ENCODE measurements at places on chromosomes 16 and 17.
A peak's percentile ranks its signal among the peaks of the same experiment; 100 is the strongest.

- no peak for DNase-seq
Measured at GRCh38 chr17:65587534-65588180, 26.2 kb upstream of the AXIN2 start.

DNA sequence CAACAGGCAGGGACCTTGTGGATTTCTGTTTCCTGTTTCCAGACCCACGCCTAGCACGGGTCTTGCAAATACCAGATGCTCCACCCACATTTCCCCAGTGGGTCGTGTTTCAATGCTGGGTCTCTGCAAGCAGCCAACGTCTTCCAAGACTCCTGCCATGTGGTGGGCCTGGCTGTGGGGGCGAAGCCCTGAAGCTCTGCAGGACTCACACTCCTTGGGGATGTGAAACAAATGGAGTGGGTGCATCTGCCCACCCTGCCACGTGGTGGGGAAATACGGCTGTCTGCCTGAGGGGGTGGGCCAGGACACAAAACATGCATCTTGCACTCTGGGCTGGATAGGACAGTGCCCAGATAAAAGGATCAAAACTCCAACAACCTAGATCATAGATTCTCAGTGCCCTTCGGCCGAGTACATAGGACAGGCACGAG lies 32.6 kb downstream of the FA2H start:
- no peak for DNase-seq

DNA sequence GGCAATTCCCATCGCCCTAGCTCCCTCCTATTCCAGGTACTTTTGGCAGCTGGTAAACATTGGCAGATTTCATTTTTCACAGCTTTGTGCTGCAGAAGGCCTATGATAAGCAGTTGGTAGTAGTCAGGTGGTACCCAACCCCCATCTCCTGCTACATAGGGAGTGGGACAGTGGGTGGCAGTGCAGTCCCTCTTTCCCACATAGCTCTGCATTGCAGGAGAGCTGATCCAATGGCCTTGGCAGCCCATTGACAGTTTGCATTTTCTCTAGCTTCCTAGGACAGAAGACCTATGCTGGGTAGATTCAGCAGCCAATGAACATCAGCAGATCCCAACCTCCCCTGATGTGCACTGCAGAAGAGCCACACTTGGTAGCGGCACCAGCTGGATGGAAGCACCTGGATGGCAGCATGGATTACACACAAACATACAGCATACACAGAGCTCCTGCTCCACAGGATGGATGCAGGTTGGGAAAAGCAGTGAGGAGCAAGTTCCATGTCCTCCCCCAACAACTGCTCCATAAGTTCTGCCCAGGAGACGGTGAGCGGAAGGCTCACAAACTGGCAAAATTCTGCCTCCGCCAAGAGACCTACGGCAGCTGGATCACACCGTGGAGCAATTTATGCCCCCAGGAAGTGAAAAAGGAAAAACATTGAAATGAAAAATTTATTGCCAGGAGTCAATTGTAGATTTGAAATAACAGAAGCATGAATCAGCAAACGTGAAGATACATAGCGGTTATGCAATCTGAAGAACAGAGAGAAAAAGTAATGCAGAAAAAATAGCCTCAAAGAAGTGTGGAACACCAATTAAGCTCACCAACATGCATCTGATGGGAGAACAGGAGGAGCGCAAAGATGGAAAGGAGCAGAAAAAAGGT lies 95.7 kb downstream of the CACNG1 start:
- DNase-seq, result no peak

DNA sequence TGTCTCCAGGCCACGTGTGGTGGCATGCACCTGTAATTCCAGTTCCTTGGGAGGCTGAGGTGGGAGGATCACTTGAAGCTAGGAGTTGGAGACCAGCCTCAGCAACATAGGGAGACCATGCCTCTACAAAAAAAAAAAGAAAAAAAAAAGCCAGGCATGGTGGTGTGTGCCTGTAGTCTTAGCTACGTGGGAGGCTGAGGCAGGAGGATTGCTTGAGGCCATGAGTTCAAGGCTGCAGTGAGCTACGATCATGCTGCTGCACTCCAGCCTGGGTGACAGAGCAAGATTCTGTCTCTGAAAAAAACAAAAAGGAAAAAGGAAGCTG lies 103.9 kb downstream of the CMIP start:
- no peak for DNase-seq

GRCh38 chr16:4663777-4664465 lies 29.4 kb upstream of the NUDT16L1 start:
- no peak for DNase-seq

DNA sequence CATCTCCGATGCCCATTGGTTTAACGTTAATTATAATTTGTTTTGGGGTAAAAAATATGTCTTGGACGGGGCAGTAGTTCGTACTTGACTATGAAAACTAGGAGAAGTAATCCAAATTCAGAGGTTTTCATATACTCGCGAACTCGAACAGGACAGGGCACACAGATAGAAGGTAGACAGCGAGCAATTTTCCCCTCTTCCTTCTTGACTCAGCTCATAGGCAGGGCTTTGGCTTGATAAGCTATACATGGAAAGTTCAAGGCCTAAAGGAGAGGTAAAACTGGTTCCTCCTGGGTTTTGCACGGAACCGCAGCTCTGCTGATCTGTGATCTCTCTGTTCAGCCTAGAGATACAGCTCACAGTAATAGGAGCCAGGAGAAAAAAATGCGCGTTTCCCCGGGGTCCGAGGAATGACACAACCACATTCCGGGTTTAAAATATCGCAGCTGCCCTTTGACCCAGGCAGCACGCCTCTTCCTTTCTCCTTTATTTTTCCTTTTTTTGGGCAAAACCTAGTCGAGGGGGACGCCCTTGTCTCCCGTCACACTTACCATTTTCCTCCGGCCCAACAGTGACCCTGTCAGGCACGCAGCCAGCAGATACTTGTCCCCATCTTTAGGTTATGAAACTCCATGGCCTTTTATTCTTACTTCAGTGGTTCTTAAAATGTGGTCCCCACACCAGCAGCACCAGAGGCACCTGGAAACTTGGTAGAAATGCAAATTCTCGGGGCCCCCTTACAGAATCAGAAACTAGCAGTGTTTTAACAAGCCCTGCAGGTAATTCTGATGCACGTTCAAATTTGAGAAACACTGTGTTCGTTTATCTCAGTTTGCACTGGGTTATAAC lies 1.7 kb upstream of the LASP1 start:
- peak; percentile 31 for DNase-seq

GRCh38 chr16:9136596-9136995 lies 45.2 kb downstream of the HAPSTR1 start:
- no peak for DNase-seq

GRCh38 chr17:35372846-35373533 lies 431 bp downstream of the SLFN11 start:
- DNase-seq, result no peak

- DNase-seq, result no peak
Measured at GRCh38 chr17:158379-158778, 21.0 kb downstream of the SCGB1C2 start.

GRCh38 chr16:26729951-26730541 lies 336.7 kb upstream of the C16orf82 start:
- DNase-seq, result no peak

GRCh38 chr16:28897826-28898225 lies 19.5 kb downstream of the ATP2A1 start:
- DNase-seq, result no peak

- DNase-seq, result no peak
Measured at GRCh38 chr17:44797802-44798201, 32.3 kb downstream of the GJC1 start.

GRCh38 chr17:82705756-82706155 lies 7.3 kb upstream of the RAB40B start:
- no peak for DNase-seq

- DNase-seq, result no peak
Measured at GRCh38 chr17:32114536-32114935, 27.8 kb upstream of the RHOT1 start.

DNA sequence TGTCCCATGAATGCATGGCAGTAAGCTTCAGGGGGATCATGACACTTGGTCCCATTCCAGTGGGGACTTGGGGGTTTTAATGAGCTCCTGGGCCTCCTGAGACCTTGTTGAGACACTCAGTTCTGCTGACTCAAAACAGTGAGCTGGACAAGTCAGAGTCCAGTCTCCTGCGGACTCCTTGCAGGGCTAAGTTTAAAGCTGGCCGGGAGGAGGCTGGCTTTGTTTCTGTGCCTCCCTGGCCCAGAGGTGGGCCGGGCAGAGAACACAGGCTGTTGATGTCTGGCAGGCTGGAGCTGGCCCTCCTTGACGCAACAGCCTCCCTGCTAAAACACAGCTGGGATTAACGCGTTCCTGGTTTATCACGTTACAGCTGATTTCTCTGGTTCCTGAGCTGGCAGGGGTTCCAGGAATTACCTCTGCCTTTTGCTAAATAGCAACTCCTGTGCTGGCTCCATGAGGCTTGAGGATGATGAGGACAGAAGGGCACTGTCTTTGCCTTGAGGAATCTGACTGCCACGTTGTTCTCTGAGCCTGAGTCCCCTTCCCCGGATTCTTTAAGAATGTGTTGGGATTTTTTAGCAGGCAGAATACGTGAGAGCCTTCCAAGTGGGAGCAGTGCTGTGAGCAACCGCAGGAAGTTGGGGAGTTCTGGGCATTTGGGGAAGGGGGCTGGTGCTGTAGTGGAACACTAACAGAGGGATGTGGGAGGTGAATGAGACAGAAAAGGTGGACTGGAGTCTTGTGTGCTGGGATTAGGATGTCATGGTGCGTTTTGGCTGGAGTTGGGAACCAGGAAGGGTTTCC lies 2.0 kb downstream of the GPT2 start:
- DNase-seq, result no peak

GRCh38 chr17:2060681-2061440 lies 6.0 kb downstream of the HIC1 start:
- DNase-seq, result no peak

- no peak for DNase-seq
Measured at GRCh38 chr17:49260817-49261291, 30.3 kb upstream of the PHOSPHO1 start.

GRCh38 chr16:48143812-48144368 lies 11.9 kb downstream of the ABCC12 start:
- DNase-seq, result no peak

- no peak for DNase-seq
Measured at GRCh38 chr16:9082422-9082821, 9.0 kb upstream of the HAPSTR1 start.

DNA sequence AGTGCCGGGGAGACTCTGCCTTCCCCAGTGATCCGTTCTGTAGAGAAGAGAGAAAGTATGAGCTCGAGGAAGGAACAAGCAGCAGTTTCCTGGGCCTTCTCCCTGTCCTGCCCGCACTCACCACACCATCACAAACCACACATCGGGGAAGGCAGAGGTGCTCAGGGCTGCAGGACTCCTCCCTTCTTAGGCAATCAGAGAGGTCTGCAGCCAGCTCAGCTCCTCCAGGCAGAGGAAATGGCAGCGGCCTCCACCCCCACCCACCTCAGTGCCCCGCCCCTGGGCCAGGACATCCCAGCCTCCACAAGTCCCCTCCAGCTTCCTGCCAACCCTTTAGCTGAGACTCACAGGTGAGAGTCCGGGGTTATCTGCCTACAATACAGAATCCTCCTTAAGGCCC lies 2.0 kb downstream of the ZNF319 start:
- peak; percentile 41 for DNase-seq

DNA sequence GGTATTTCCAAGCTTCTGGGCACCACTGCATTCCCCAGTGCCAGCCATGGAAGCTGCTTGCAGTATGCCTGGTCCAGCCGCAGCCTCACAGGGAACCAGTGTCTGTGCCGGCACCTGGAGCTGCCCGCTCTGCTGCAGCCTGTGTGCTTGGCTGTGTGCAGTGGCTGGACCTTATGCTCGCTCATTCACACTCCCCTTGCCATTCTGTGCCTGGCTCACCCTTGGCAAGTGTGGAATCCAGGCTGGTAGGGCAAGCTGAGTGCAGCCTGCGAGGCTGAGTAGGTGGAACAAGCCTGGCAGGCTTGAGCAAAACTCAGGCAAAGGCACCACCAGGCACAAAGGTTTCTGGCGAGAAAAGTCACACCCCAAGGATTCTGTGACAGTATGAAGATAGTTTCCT lies 144.0 kb downstream of the MYO1D start:
- no peak for DNase-seq

GRCh38 chr17:44942456-44942855 lies 5.1 kb downstream of the KIF18B start:
- DNase-seq, result no peak

DNA sequence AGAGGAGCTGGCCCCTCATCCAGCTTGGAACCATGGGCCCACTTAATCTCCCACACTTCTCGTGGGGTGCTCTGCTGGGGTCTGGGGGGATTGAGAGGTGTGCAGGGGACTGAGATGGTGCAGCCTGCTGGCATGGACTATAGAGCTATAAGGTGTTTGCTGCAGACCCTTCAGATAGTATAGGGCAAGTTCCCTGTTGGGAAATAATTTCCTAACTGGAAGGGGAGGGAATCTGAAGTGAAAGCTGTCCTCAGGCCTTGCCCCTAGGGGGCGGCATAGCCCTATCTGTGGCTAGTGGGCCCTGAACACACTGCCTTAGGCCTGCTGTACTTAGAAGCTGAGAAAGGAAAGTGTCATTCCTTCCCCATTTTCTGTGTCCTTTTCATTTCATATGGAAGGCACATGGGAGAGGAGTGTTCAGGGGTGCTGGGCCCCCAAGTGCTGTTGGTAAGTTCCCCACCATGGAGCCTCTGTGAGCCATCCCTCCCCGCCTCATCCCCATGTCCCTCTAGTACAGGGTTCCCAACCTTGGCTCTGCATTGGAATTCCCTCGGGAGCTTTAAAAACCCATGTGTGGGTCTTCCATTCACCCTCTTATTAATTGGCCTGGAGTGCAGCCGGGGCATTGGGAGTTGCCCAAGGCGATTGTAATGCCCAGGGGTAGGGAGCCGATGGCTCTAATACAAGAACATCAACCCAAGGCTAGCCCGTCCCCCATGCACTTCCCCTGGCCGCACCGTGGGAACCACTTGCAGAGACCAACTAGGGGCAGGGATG lies 19.7 kb downstream of the GOSR2 start:
- DNase-seq, result peak; percentile 56

GRCh38 chr16:27579087-27579980 lies 29.4 kb downstream of the KATNIP start:
- peak; percentile 26 for DNase-seq

DNA sequence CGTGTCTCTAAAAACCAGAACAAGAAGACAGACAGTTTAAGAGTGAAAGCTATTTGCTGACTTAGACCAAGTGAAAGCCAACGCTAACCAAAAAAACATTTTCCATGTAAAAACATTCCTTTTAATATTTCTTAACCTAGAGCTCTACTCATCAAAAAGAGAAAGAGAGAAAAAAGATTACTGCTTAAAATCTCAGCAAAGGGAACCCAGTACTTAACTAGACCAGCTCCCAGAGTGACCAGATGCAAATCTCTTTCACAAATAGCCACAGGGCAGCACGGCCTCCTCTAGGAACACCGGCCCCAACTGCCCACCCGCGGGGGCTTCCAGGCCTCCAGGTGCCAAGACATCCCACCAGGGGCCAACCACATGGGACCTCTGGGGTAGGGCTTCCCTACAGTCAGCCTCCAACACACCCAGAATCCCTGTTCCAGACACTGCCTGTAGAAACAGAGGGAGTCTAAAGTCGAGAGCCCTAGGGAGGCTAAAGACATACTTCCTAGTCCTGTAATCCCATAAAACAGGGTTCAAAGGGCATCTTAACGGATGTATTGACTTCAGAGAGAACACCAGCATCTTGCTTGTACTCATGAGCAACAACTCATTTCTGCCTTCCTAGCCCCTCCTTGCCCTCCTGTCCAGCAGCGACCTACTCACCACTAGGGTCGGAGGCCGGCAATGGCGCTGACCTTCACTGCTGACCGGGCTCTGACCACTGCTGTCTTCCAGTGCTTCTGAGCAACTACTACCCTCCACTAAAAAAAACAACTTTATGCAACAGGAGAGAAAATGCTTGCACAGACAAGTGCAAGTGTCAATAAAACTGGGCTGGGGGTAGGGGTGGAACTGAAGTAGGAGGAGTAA lies 21.3 kb downstream of the ZCCHC14 start:
- no peak for DNase-seq
